Tongue (tissue), 3 donors: ENCODE measurements at places on chromosomes 16 and 17.

GRCh38 chr17:49866882-49867413, 19.1 kb upstream of the TAC4 start:
- no peak for DNase-seq

DNA sequence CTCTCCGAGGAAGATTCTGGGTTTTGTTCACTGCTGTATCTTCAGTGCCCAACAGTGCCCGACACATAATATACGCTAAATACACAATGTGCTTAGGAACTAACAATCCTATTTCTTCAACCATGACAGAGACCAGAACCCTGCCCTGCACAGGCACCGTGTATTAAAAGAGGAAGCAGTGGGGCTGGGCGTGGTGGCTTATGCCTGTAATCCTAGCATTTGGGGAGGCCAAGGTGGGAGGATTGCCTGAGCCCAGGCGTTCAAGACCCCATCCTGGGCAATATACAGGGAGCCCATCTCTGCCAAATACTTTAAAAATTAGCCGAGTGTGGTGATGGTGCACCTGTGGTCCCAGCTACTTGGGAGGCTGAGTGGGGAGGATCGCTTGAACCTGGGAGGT, 19.3 kb downstream of the ARL2BP start:
- no peak for DNase-seq

GRCh38 chr16:11501632-11502031, 85.1 kb downstream of the LITAF start:
- DNase-seq, result no peak

- DNase-seq, result peak; percentile 73
These were observed 3.5 kb upstream of the NHERF1 start for GRCh38 chr17:74744714-74745547.

- no peak for DNase-seq
These were observed 7.0 kb downstream of the CDR2L start for GRCh38 chr17:74994440-74994839.
